ENCODE measurements at places on chromosomes 12 and 14. TPM values are rescaled to one million over a fixed set of nuclear protein-coding genes. Genes with fewer than 3 reads are reported as not detected.

- no peak for DNase-seq
Observed at GRCh38 chr12:111014547-111014946, 94.2 kb upstream of the MYL2 start.

DNA sequence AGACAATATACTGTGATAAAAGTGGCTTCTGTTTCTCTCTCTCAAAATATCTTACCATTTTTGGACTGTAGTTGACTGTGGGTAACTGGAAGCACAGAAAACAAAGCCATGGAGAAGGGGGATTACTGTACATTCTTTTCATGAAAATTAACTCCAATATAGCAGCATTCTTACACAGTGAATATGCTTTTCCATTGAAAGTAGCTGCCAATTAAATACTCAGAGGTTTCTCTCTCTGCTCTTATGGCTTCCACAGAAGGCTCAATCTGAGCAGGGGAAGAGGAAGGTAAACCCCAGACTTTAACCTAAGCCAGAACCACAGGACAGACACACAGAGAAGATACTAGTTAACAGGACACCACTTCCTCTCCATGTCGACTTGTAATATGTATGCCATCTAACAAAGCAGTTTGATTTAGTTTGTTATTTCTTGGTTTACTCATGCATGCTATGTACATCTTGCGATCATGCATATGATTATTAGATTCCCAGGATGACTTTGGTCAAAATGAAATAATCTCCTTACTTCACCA lies 150.2 kb downstream of the SSPN start:
- peak; percentile 17 for DNase-seq

DNA sequence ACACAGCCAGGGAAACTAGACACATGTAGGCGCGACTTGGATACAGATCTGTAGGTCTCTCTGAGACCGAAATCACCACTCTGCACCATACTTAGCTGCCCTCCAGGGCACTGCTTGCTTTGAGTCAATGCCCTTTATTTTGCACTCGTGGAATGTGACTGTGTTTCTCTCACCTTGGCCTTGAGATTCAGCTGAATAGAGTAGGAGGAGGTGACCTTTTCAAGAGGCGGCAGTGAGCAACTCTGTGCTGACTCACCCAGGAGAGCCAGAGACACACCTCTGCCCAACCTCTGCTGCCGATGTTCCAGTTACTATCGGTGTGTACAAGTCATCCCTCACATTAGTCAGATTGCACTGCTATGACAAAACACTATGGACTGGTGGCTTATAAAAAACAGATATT lies 583.4 kb downstream of the VRK1 start:
- DNase-seq: no peak

- peak; percentile 48 for DNase-seq
Observed at GRCh38 chr14:34098045-34098984, 147.4 kb upstream of the EGLN3 start.

DNA sequence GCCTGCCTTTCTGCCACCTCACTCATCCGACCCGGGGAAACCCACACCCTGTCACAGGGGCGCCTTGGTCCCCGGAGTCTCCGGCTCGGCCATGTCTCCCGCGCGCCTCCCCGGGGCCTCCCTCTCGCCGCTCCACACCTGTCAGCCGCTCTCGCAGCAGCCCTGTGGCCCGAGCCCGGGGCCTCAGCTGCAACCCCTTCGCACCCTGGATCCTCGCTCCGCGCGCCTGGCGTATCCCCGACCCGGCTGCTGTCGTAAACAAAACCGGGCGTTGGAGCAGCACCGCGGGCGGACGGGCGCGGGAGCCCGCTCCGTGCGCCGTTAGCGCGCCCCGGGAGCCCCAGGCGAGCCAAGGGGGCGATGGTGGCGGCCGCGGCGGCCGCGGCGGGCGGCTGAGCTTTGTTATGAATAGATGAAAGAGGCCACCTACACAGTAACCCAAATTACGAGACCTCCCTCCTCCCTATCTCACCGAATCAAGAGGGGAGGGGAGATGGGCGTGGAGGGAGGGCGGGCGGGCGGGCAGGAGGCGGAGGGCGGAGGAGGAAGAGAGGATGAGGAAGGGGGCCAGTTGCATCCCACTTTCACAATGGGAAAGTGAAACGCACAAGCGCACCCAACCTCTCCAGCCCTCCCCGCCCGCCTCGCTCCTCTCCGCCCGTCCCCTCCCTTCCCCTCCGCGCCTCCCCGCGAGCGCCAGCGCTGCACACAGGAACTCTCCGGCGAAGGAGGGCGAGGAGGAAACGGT lies at the start of gene PLXNC1:
Gene PLXNC1, plus strand, starts transcription at position 587 of the 748 bp plus-strand sequence. CDS start 395 bp downstream, outside the sequence.
- DNase-seq: peak; percentile 89

DNA sequence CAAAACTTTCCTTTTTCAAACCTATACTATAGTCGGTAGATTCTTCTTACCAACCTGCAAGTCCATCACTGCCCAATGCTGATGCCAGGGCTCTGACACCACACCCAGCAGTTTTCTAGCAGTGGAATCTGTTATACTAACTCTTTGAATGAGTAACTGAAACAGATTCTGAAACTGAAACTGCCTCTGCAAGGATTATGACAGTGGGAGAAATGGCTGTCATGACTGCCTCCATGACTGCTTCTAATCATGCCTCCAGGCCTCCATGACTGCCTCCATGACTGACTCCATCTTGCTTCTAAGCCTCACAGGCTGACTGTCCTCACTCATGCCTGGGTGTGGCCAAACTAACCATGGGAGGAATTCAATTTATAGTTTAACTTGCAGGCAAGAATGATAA lies 29.4 kb upstream of the OXA1L start:
- no peak for DNase-seq

DNA sequence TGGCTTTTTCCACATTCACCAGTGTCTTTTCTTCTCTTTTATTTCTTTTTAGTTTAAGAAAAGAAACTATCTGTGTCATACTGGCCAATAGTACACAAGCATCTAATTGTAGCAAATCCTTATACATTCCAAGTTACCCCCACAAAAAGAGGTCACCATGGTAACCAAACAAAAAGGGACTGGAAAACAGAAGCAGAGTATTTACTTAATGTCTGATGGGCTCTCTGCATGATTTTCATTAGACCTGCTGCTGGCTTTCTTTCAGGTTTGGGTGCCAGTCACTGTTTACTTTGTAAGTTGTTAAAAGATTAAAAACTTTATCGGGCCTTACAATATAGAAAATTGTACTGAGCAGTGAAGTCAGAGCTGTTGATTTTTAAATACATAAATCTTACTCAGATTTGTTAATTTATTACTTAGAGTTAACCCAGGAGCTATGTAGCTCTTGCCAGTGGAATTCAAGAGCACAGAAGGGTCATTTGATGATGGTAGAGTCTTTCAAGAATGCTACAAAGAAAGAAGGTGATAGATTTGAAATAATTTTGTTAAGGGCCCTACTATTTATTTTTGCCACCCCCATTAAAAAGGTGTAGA lies 123.9 kb downstream of the BRMS1L start:
- peak; percentile 22 for DNase-seq

DNA sequence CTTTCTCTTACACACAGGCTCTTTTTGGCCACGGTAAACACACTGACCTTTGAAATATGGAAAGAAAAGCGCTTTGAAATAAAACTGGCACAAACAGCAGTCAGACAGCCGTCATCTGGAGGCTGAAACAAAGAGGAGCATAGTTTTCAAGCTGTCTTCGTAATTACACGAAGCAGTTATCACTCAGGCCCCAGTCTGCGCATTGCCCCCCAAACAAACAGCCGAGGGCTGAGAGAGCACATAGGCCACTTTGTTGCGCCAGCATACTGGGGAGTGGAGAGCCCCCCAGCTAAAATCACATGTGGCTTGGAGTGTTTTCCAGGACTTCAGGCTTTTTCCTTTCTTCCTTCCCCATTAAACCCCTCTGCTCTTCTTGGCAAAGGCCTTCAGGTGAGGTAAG lies 142.9 kb upstream of the BTG1 start:
- no peak for DNase-seq

GRCh38 chr12:132611620-132612019 lies 1.2 kb upstream of the LRCOL1 start:
- DNase-seq: no peak

DNA sequence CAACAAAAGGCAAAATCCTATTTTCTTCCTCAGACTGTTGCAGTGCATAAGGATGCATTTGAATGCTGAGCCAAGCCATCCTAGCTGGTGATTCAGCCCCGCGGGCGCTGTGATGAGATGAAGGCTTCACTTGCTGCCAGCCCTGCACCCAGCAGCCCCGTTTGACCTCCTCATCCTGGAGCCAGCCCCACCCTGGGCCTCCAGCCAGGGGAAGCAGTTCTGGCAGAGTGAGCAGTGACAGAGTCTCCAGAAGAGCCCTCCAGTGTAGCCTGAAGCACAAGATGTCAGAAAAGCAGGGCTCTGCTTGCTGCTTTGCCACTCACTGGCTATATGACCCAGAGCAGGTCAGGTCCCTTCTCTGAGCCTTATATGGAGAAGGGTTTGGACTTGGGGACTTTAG lies 96.2 kb upstream of the HSPB8 start:
- no peak for DNase-seq

DNA sequence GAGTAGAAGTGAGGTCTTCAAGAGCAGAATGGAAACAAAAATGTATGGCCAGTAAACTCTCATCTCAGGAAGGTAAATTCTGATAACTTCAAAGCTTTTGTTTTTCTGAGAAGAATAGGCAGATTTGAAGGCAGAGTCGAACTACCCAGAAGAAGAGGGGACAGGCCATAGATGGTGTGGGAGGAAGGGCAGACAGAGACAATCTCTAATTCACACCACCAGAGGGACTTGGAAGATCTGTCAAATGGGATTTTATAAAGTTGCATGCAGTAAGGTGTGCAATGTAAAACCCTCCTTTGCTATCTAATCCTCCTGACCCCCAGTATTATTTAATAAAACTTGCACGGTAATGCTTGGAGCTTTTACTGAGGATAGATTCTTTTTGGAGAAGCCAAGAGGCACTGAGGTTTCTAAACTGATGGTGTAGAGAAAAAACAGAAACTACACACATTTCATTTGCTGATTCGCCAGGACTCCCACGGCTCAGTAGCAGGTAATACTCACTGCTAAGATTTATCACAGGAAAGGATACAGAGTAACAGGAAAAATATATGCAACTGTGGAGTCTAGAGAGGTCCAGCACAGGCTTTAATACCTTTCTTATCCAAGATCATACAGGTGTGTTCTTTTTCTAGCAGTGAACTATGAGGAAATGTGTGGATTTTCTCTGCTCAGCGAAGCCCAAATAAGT lies 18.3 kb downstream of the SLC38A2 start:
- DNase-seq: no peak

DNA sequence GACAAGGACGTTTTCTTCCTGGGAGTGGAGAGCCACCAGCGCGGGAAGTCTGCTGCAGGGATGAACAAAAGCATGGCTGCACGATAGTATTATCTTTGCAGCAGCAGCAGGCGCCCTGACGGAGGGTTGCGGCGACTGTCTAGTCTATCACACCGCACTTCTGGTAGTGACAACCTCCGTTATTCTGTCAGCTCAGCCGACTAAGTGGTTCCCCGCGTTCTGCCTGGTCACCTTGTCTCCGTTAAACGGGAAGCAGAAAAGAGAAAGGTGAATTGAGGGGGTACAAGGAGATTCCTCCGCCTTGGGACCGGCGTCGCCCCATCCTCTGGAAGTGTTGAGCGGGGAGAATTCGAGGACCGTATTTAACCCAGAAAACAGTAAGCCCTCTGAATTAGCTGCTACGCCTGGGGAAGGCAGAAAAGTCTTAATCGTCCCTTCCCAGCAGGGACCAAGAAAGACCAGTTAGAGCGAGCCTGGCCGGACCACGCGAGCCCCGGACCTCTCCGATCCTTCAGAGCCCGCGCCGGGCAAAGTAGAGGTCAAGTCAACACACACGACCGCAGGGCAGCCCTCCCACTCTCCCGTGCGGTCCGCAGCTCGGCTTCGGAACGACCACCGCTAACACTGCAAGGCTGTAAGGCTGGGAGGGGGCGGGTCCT lies 536 bp upstream of the DAAM1 start:
- no peak for DNase-seq

Gene HOXC6
- polyA plus RNA-seq: 15.7 TPM

Gene HNF1A
- not detected for polyA plus RNA-seq

Gene RNASE7
- polyA plus RNA-seq: not detected

Gene SOX5
- polyA plus RNA-seq: 2.8 TPM

Gene KNTC1
- polyA plus RNA-seq: 24.9 TPM

Gene FICD
- polyA plus RNA-seq: 3.7 TPM
